Fibroblast of lung (primary cell): ENCODE measurements at places on chromosomes 7 and 10.
A peak's percentile ranks its signal among the peaks of the same experiment; 100 is the strongest.

- no peaks in the 10 kb centered on the region for H3K27me3 ChIP-seq
- H3K4me1 ChIP-seq = peaks cover 10% of the 10 kb centered on the region
- H3K36me3 ChIP-seq = no peaks in the 10 kb centered on the region
- H3K4me3 ChIP-seq = no peak overlapping the region
These were observed 29.2 kb downstream of the COA1 start for GRCh38 chr7:43700059-43700501.

GRCh38 chr10:31383810-31384588 lies 65.0 kb downstream of the ZEB1 start:
- H3K4me1 ChIP-seq = peaks cover 2% of the 10 kb centered on the region
- peaks cover 6% of the 10 kb centered on the region for H3K36me3 ChIP-seq
- no peak for DNase-seq

GRCh38 chr10:124291001-124291701 lies 127.6 kb downstream of the OAT start:
- no peaks in the 10 kb centered on the region for H3K36me3 ChIP-seq
- no peaks in the 10 kb centered on the region for H3K4me1 ChIP-seq
- H3K27me3 ChIP-seq = no peaks in the 10 kb centered on the region

GRCh38 chr7:157545681-157546060 lies 208.9 kb downstream of the DNAJB6 start:
- no peaks in the 10 kb centered on the region for H3K36me3 ChIP-seq
- no peak overlapping the region for H3K4me3 ChIP-seq

GRCh38 chr10:63549810-63550209 lies 28.6 kb downstream of the REEP3 start:
- no peaks in the 10 kb centered on the region for H3K36me3 ChIP-seq
- H3K27me3 ChIP-seq = no peaks in the 10 kb centered on the region
- no peak overlapping the region for H3K4me3 ChIP-seq
- H3K27ac ChIP-seq = no peak overlapping the region
- H3K4me1 ChIP-seq = peaks cover 17% of the 10 kb centered on the region

- peaks cover 6% of the 10 kb centered on the region for H3K36me3 ChIP-seq
- DNase-seq = peak; percentile 38
- H3K4me3 ChIP-seq = no peak overlapping the region
These were observed 192.9 kb downstream of the ZMYND11 start for GRCh38 chr10:327889-328852.

GRCh38 chr7:7100432-7100849 lies 81.9 kb upstream of the C1GALT1 start:
- H3K27ac ChIP-seq = no peak overlapping the region
- H3K4me1 ChIP-seq = no peaks in the 10 kb centered on the region
- H3K4me3 ChIP-seq = no peak overlapping the region
- H3K36me3 ChIP-seq = no peaks in the 10 kb centered on the region
- no peak for DNase-seq

DNA sequence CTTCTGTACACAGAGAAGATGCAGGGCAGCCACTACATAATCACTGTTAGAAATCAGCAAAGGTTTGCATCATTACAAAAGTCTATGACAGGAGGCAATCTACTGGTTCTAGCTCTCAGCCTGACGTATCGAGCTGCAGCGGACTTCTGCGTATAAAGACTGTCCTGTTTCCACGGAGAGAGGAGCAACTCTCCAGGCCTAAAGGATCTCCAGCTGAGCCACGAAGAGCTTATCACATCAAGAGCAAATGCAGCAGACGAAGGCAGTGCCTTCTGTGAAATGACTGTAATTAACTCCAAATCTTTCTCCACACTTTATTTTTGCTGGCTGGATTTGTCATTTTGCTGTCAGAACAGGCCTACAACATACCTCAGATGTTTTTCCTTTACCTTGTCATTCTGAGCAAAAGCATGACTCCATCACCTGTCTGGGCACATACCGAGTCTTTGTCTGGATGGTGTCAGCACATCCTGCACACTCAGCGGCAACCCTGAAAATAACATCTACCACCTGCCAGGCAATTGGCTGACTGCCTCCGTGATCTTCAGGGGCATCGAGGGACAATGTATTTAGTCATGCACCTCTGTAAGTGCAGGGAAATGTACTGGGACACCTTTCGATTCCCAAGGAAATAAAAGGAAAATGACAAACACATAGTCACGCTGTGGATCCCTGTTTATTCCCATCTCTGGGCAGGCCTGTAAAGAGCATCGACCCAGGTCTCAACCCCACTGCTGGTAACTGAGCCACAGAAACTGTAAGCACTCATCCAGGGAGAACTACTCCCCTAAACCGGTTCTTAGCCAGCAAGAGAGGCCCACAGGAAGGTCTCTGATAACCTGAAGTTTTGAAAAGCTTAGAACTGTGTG lies 26.3 kb upstream of the SH3PXD2A start:
- H3K4me1 ChIP-seq = no peaks in the 10 kb centered on the region
- peaks cover 2% of the 10 kb centered on the region for H3K36me3 ChIP-seq
- H3K4me3 ChIP-seq = no peak overlapping the region
- no peak for DNase-seq
- no peaks in the 10 kb centered on the region for H3K27me3 ChIP-seq
- no peak overlapping the region for H3K27ac ChIP-seq

GRCh38 chr10:64630534-64630933 lies 1109.3 kb downstream of the REEP3 start:
- no peak for DNase-seq
- H3K4me1 ChIP-seq = no peaks in the 10 kb centered on the region
- H3K27ac ChIP-seq = no peak overlapping the region

GRCh38 chr10:79322616-79323543 lies 24.4 kb upstream of the PPIF start:
- peaks cover 23% of the 10 kb centered on the region for H3K4me1 ChIP-seq
- DNase-seq = peak; percentile 90
- no peaks in the 10 kb centered on the region for H3K36me3 ChIP-seq
- H3K27me3 ChIP-seq = no peaks in the 10 kb centered on the region
- no peak overlapping the region for H3K27ac ChIP-seq

- H3K27me3 ChIP-seq = no peaks in the 10 kb centered on the region
- H3K4me3 ChIP-seq = no peak overlapping the region
- no peaks in the 10 kb centered on the region for H3K36me3 ChIP-seq
- H3K27ac ChIP-seq = no peak overlapping the region
- no peaks in the 10 kb centered on the region for H3K4me1 ChIP-seq
These were observed 76.8 kb upstream of the SEM1 start for GRCh38 chr7:96786261-96786997.

DNA sequence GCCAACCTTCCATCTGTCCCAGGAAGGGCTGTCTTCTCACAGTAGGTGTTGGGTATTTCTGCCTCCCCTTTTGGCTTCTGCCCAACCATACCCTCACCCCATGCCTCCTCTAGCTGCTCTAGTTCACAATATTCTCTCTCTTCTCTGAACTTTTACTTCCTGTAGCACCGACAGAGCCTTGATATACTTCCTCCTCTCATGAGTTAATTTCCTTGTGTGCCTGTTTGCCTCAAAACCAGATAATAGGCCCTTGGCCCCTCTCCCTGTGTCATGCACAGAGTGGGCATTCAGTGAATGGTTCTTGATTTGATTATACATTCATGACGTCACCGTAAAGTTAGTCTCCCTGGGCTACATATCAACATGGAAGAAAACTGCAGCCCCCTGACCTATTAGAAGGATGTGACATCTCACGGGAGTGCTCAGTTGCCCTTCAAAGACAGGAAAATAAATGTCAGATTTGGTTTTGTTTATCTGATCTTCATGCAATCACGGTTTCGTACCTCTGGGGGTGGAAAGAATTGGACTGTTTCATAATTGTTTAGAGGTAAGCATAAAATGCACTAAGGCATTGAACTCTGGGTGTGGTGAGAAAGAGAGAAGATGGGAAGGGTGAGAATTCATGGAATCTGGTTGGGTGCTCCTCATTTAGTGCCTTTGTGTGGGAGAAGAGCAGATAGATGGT lies 127.7 kb downstream of the ITIH5 start:
- no peaks in the 10 kb centered on the region for H3K27me3 ChIP-seq
- no peaks in the 10 kb centered on the region for H3K36me3 ChIP-seq
- H3K4me1 ChIP-seq = no peaks in the 10 kb centered on the region
- H3K4me3 ChIP-seq = no peak overlapping the region
- H3K27ac ChIP-seq = no peak overlapping the region

- DNase-seq = peak; percentile 24
- H3K4me3 ChIP-seq = no peak overlapping the region
- no peak overlapping the region for H3K27ac ChIP-seq
- H3K36me3 ChIP-seq = no peaks in the 10 kb centered on the region
- no peaks in the 10 kb centered on the region for H3K27me3 ChIP-seq
These were observed 248.1 kb upstream of the HPS1 start for GRCh38 chr10:98694883-98695282.

DNA sequence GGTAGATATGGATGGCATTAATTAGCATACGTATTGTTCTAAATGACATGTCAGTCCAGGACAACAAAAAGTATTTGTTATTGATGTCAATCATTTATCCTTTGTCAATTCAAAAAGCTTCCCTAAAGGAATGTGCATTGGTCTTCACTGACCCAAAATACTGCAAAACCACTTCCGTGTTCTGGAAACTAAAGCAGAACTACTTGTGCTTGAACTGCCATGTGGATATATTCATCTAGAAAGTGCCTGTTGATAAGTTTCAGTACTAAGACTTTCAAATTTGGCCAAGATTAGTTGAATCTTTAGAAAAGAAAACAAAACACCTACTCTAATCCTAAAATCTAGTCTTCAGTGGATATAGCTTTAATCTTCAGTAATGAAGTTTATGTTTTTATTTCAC lies 242.1 kb upstream of the PPP1R3A start:
- no peaks in the 10 kb centered on the region for H3K36me3 ChIP-seq
- DNase-seq = no peak
- H3K27ac ChIP-seq = no peak overlapping the region
- H3K4me3 ChIP-seq = no peak overlapping the region

DNA sequence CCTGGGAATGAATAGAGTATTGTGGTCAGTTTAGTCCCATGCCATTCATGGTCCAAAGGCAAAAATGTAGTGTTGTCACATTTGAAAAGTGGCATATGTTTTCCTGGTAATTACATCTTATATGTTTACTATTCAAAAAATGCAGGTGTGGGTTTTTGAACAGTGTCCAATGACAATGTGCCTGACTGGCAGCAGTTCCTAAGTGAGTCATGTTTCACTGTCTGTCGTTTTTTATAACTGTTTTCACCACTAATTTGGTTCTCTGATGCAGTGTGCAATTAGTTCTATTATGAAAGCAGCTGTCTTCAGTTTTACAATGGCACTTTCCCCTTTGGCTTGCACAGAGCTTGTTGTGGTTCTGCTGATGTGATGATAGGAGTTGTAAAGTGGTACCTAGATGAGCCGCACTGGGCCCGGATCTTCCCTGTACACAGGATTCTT lies 162.3 kb downstream of the SEM1 start:
- H3K27me3 ChIP-seq = no peaks in the 10 kb centered on the region
- no peak for DNase-seq
- H3K4me1 ChIP-seq = no peaks in the 10 kb centered on the region
- H3K27ac ChIP-seq = no peak overlapping the region
- H3K4me3 ChIP-seq = no peak overlapping the region

DNA sequence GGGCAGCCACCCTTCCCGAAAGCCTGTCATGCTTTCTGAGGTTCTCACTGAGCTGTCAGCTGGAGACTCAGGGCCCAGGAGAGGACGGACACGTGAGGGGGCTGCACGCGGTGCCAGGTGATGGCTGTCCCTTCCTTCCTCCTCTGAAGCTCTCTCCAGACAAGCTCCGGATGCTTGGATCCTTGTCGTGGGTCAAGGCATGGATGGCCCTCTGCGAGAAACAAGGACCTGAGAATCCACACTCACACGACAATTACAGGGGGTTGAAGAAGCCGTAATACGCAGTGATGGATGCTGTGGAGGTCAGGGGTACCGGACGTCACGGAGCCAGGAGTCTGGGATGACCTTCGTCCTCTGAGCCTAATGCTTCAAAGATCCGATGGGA lies 170.3 kb downstream of the USP6NL start:
- H3K27ac ChIP-seq = no peak overlapping the region
- H3K36me3 ChIP-seq = no peaks in the 10 kb centered on the region
- no peak overlapping the region for H3K4me3 ChIP-seq
- no peak for DNase-seq
- no peaks in the 10 kb centered on the region for H3K4me1 ChIP-seq
- no peaks in the 10 kb centered on the region for H3K27me3 ChIP-seq

- H3K27me3 ChIP-seq = no peaks in the 10 kb centered on the region
- H3K27ac ChIP-seq = no peak overlapping the region
- H3K4me1 ChIP-seq = no peaks in the 10 kb centered on the region
- H3K4me3 ChIP-seq = no peak overlapping the region
These were observed 32.7 kb upstream of the FZD8 start for GRCh38 chr10:35674843-35675242.

DNA sequence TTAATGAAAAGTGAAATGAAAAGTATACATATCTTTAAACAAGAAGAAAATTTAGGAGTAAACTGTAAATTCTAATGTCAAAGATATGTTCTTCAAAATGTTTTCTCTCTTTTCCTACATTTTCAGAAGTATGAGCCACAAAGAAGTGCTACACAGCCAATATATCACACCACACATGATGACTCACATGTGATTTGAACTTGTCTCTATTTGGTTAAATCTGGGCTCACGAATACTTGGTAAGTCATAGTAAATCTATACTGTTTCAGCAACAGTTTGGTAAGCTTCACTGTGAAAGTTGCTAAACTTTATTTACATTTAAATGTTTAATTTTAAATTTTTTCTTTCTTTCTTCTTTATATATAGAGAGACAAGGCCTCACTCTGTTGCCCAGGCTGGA lies 380.6 kb upstream of the IGFBP3 start:
- H3K4me3 ChIP-seq = no peak overlapping the region
- no peaks in the 10 kb centered on the region for H3K4me1 ChIP-seq
- H3K27ac ChIP-seq = no peak overlapping the region
- DNase-seq = peak; percentile 70

DNA sequence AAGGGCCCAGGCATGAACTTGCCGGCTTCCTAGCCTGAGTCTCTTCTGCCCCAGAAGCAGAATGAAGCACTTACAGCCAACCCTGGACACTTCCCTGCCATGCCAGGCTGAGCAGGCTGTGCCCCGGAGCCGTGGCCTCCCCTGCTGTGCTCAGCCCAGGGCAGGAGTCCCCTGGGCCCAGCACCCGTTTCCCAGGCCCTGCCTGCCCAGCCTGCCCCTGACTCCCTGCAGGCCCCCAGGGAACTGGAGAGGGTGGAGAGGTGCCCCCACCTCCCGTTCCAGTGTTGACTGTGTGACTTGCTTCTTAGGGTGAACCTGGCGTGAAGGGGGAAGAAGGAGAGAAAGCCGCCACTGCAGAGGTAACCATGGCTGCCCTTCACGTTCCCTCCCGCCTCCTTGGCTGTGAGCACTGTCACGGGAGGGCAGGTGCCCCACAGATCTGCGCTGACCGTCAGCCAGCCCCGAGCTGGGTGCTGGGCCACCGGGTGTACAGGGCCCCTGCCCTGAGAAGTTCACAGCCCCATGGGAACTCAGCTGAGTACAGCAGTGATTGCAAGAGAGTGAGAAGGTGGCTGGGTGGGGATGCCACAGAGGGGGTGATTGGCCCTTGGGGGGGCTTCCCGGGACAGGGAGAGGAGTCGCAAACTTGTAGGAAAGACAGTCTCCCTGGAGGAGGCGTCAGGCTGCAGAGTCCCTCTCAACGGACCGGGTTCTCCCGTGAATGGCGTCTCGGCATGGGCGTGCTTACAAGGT lies 75.9 kb downstream of the MYL10 start:
- H3K27ac ChIP-seq = no peak overlapping the region
- no peaks in the 10 kb centered on the region for H3K36me3 ChIP-seq
